HT1080 (cell line): ENCODE measurements at places on chromosomes 13 and 19. TPM values are rescaled to one million over a fixed set of nuclear protein-coding genes. Genes with fewer than 3 reads are reported as not detected.
A peak's percentile ranks its signal among the peaks of the same experiment; 100 is the strongest.

The ACTMAP gene
- total RNA-seq = 0.97 and 1.6 TPM in 2 replicates

The PSG11 gene
- not detected in 2 replicates for total RNA-seq

- DNase-seq = no peak
Measured at GRCh38 chr13:79432992-79433391, 26.9 kb upstream of the RBM26 start.

DNA sequence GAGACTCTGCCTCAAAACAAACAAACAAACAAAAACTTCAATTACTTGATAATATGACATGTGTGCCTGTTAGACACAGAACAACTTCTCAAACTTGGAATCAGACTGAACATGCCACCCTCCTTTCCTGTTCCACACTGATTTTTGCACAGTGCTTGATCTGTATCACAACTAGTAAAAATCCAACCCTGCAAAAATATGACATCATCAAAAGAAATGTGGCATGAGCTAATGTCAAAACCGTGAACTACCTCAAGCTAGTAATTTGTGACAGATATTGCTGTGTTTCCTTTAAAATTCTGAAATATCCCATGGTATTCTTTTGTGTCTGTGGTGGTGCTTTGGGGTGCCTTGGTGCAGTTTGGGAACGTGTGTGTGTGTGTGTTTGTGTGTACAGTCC lies 8.2 kb downstream of the MYCBP2 start:
- DNase-seq = no peak

DNA sequence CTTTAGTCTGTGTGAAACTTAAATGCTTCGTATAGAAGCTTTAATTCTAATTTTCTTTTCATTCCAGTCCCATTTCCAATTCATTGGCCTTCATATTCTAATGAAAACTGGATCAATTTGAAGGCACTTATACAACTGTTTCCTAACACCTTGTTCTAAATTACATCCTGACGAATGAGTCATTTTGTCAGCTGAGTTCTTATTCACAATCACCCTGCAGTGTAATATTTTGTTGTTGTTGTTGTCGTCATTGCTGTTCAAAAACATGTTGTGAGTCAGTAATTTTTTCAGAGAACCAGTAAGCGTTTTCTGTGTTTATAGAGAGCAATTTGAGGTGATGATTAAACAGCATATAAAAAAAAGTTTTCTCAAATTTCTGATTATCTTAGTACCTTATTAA lies 290.0 kb downstream of the PCDH9 start:
- DNase-seq = no peak

The ZNF256 gene
- total RNA-seq = 5.0 and 5.4 TPM in 2 replicates

- DNase-seq = no peak
Measured at GRCh38 chr13:43401361-43401760, 378.0 kb downstream of the DNAJC15 start.

The CDX2 gene
- total RNA-seq = not detected in 2 replicates

- DNase-seq = peak; percentile 75
Measured at GRCh38 chr13:80224468-80224867, 116.5 kb downstream of the SPRY2 start.

GRCh38 chr13:39765801-39766463 lies 110.5 kb downstream of the COG6 start:
- peak; percentile 24 for DNase-seq

The FSTL3 gene
- 14.5 and 19.7 TPM in 2 replicates for total RNA-seq

The BRCA2 gene
- total RNA-seq = 8.0 and 10.1 TPM in 2 replicates

GRCh38 chr13:60494296-60494695 lies 97.3 kb downstream of the TDRD3 start:
- no peak for DNase-seq

GRCh38 chr13:33135097-33135496 lies 118.9 kb downstream of the KL start:
- DNase-seq = no peak

The TTC9B gene
- 0.63 and 0.73 TPM in 2 replicates for total RNA-seq

- DNase-seq = no peak
Measured at GRCh38 chr13:40477623-40478608, 188.5 kb downstream of the FOXO1 start.
